Heart left ventricle (tissue), 16 donors: ENCODE measurements at places on chromosomes 7 and 10. TPM values are rescaled to one million over a fixed set of nuclear protein-coding genes. Genes with fewer than 3 reads are reported as not detected.

The ZNF488 gene
- total RNA-seq = not detected

The EZH2 gene
- total RNA-seq = 1.8 TPM

GRCh38 chr10:120897343-120897742 is 46.2 kb downstream of the WDR11 start:
- no peak for DNase-seq

DNA sequence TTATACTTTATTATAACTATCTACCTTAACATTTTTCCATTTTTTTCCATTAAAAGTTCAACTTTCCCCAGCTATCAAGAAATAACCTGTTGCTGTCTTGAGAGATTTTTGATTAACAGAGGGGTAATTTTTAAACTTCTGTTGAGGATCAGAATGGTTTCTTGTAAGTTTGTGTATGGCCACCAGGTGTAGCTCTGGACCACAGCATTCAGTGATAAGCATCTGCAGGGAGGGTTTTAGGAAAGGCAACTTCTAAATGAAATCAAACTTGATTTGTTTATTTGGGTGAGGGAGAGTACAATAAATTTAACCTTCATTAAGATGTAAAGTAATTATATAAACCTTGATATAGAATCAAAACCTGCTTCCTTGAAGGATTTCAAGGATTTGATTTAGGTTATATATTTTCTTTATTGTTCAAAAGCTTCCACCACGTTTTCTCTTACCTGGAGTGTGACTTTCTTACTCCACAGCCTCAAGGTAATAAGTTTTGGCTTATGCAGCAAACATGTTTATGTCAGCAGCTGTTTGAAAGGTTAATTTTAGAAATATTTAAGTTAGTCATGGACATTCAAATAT is 153.3 kb downstream of the STK31 start:
- no peak for DNase-seq

DNA sequence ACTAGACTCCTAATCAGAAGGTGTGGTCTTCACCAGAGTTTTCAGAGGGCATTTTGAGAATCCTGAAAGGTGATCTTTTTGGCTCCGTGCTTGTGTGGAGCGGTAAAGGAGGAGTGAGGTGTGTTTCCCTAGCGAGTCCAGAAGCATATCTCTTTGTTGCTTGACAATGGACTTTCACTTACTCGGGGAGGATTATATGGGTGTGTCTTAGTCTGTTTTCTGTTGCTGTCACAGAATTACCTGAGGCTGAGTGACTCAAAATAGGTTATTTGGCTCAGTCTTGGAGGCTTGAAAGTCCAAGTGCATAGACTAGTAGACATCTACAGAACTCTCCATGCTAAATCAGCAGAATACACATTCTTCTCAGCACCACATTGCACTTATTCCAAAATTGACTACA is 57.9 kb downstream of the AKR1C4 start:
- DNase-seq = no peak

GRCh38 chr7:69518705-69519077 is 79.6 kb upstream of the AUTS2 start:
- DNase-seq = no peak
